GM03348 (cell line): ENCODE measurements at places on chromosomes 3 and 15.
A peak's percentile ranks its signal among the peaks of the same experiment; 100 is the strongest.

DNA sequence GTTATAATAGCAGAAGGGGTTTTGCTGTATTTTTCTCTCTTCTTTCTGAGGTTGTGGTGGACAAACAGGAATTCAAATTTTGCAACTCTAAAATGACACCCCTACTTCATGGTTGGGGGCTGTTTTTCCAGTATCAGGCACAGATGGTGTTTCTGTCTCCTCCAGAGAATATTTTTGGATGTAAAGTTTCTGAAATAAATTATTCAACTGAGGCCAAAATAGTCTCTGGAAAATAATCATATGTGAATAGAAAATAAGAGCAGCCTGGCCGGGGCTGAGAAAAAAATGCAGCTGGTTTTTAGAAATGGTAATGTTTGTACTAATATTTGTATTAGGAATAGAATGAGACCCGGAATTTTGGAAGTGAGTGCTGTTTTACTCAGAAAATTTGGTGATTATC is 121.3 kb upstream of the ADAMTS9 start:
- DNase-seq = no peak

DNA sequence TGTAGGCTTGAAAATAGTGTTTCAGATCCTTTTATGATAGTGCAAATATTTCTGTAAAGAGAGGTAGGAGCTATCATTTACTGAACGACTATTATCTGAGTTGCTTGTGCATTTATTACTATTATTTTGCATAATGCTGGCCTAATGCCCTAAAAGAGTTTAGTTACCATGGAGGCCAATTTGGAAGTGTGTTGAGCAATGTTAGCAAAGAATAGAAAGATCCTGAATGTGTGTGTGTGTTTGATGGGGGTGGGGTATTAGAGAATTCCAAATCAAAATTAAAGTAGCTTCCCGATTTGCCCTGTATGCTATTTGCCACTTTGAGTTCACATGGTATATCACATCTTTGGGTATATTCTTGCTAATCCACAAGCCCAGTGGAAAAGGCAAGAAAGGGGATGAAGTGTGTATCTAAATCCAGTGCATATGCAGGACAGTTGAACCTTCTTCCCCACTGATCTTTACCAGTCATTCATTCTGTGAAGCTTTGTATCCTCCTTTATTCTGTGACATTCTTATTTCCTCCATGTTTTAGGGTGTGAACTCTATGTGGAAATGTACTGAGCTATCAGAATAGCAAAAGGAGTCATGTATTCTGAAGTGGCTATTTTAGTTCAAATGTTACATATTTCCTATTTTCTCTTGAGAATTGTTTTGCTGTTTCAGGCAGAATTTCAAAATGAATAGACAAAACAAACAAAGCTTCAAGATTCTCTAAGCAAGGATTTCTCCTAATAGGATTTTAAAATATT is 45.7 kb upstream of the PLSCR5 start:
- no peak for DNase-seq

- DNase-seq = no peak
Measured at GRCh38 chr15:70717237-70717793, 46.0 kb downstream of the UACA start.

DNA sequence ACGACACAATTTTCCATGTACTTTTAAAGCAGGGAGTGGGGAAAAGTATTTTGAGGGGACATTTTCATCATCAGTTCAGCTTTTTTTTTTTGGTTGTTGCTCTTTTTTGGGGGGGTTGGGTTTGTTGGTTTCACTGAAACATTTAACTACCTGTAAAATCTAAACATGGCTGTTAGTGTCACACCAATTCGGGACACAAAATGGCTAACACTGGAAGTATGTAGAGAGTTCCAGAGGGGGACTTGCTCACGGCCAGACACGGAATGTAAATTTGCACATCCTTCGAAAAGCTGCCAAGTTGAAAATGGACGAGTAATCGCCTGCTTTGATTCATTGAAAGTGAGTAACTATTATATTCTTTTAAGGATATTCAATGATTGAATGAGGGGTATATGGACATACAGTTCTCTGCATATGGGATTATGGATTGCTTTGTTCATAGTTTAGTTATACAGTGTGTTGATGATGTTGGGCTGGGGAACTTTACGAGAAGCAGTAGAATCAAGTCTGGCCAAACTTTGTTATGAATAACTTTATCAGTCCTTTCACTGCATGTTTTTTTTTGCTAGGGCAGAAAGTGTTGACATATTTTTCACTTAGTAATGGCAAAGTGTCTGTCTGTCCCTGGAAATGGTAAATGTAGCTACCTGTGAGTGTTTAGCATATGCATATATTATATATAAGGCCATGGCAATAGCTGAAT is 31.5 kb downstream of the MBNL1 start:
- DNase-seq = no peak

GRCh38 chr3:146469150-146470017 is at the start of gene PLSCR2:
TSS of gene PLSCR2 (minus strand) at chr3:146469561. CDS start at chr3:146459904, 9,657 bp downstream.
- peak; percentile 68 for DNase-seq

DNA sequence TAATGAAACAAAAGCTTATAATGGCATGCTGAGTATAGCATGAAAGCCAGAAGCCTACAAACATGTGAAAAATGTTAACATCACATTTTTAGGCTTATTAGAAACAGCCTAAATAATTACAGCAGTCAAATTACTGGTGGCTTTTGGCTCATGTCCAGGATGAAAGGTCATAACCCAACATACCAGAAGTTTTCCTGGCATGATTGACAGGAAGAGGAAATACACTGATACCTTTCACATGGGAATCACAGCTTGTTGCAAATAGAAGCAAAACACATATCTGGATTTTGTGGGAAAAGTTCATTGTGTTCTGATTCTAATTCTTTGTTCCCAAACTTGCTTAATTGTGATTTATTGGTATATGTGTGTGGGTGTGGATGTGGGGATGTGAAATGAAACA is 393.5 kb upstream of the ARRDC4 start:
- DNase-seq = no peak

- no peak for DNase-seq
Measured at GRCh38 chr15:51186891-51187290, 92.2 kb upstream of the TNFAIP8L3 start.

DNA sequence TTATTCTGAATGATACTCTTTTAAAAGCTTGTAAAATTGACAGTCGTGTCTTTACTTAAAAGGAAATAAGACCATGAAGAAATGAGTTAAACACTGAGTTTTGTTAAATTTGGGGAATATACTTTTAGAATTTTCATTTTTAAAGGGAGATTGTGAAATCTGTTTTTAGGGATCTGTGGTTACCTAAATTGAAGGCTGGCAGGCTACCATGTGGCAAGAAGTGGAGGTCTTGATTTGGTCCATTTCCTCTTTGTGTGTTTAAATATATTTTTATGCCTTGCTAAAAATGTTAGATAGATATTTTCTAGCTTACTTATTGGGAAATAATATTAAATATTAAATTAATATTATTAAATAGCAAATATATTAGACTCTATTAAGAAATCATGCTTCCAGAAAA is 36.6 kb upstream of the SLC22A13 start:
- peak; percentile 21 for DNase-seq

GRCh38 chr15:77387365-77388105 is 32.4 kb downstream of the PEAK1 start:
- DNase-seq = no peak

GRCh38 chr3:58642846-58643245 is 23.7 kb downstream of the FAM3D start:
- no peak for DNase-seq

DNA sequence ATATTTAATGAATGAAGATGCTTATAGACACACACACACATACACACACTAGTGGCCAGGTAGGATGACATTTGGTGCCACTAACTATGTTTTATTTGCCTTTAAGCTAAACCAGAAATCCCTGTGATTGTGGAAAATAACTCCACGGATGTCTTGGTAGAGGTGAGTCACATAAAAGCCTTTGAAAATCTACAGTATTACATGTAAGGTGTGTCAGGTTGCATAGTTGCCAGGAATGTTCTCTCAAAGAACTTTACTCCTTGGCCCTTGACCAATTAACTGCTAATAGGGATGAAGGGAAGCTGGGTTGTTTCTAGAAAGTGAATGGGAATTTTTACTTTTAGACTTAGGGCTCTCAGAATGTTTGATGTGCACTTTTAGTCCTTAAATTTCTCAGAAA is 9.9 kb downstream of the ZBED2 start:
- no peak for DNase-seq

DNA sequence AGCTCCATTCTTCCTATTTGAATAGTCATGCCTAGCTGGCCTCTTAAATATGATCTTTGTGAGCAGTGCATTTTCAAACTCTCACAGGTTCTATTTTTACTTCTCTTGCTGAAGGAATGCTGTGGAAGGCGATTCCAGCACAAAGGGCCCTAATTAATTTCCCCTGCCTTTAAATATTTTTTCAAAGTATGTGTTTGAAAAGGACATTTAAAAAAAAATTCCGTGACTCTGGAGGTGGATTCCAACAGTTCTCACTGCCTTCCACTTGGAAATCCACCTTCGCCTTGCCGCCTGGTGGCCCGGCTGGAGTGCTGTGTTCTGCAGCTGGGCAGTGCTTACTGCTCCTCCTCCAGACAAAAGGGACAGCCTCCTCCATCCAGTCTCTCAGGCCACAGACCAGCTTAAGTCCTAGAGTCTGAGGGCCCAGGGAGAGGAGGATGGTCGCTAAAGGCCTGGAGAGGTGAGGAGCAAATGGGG is 61.5 kb upstream of the CORO2B start:
- peak; percentile 78 for DNase-seq

DNA sequence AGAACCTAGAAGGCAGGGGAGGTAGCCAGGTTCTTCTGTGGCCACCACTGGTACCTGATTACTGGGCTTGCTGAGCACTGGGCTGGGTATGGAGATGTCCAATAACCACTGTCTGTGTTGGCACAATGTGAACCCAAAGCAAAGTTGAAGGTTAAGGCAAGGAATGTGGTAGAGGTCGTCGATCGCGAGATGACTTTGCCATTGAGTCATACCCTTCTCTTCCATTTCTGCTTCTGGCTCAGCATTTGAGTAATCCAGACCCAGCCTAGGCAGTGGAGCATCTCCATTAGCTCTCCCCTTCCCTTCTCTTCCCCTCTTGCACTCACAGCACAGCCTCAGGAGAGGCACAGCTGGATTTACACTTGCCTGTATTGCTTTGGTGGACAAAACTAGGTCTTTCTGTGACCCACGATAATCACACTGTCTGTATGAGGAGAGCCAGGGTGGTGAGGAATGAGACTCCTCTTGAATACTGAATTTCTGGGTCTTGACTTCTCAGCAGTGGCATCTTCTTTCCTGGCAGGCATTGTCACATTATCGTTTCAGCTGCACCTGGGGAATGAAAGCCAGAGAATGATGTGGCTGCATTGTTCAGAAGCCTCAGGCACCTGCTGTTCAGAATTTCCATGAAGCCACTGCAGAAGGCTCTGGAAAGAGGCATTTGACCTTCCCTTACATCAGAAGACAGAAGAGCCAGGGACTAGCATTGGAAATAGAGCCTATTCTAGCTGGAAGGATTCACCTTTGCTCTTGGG is 272.6 kb downstream of the PDCD6IP start:
- DNase-seq = no peak

DNA sequence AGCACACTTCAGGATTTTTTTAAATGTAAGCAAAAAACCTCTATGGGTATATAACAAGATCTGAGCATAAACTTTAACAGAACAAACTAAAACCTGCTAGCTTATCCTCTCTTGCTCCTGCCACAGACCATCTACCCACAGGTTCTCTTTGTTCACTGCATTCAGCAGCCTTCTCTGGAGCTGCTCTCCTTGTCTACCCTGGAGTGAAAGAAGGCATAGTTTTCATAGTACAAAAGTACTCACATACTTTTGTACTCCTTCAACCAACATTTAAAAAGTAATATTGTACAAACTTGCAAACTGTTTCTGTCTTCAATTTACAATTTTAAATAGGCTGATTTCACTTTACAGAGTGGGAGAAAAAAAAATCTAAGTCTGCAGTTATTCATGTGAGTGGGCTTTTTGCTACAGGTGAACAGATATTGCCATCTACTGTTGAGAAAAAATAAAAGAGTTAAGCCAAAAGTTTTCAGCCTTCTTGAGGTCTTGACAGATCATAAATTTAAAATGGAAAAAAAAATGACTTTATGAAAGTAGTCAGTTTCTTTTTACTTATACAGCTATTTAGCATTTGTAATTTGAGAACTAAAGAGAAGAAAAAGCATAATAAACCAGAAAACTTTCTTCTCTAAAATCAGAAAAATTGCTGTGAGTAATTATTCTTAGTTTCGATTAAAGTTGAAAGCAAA is 20.4 kb downstream of the TERC start:
- no peak for DNase-seq

DNA sequence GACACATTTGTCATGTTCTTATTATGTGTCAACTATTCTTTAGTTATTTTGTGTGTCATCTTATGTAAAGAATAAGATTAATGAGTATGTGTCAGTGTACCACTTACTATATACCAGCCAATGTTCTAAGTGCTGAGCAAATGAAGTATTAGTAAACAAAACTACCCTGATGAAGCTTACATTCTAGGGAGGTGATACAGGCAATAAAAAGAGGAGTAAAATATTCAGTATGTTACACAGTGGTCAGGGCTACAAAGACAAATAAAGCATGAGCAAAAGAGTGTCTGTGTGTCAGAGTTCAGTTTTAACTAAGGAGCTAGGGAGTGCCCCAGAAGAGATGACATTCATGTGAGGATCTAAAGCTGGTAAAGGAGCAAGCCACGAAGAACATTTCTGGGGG is 79.1 kb downstream of the TRPC1 start:
- DNase-seq = no peak

DNA sequence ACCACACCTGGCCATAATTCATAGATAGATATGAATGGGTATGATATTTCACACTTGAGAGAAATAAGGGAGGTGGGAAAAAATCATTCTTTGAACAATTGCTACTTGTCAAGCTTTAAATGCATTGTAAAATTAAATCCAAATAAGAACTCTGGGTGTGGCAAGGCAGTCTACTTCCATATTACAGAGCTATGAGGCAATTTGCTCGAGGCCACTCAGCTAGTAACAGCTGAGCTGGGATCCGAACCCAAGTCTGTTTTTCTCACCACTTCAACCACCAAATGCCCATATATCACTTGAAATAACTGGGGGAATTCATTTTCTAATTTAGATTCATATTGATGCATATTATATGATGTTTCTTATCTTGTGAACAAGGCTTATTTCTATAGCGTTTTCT is 482.2 kb upstream of the ADAMTS9 start:
- no peak for DNase-seq

- DNase-seq = peak; percentile 70
Measured at GRCh38 chr3:71690341-71690841, 34.8 kb downstream of the EIF4E3 start.

GRCh38 chr3:128806588-128806987 is 72.8 kb upstream of the ACAD9 start:
- DNase-seq = no peak

DNA sequence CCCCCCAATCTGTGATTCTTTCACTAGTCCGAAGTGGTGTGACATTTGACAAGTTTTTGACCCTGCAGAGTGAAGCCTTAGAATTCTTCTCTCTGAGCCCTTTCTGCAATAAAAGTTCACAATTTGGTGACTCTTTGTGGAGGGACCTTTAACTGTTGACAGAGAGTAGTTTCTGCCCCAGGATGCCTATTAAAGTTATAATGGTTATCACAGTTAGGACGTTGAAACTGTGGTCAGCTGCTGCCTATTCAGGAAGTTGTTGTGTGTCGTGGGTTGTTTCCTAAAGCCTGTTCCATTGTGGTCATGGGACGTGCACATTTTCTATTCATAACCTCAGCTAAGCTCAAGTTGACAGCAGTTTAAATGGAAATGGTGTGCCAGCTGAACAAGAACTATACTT is 274.5 kb downstream of the NEK10 start:
- DNase-seq = no peak
